M059J (cell line): ENCODE measurements at places on chromosomes 5 and 9.
A peak's percentile ranks its signal among the peaks of the same experiment; 100 is the strongest.

- DNase-seq = no peak
These were observed 351.9 kb downstream of the NFIB start for GRCh38 chr9:13962006-13962405.

GRCh38 chr5:68593211-68593671, 377.7 kb downstream of the PIK3R1 start:
- DNase-seq = peak; percentile 9

- peak; percentile 47 for DNase-seq
These were observed 677.3 kb upstream of the RGMB start for GRCh38 chr5:98096155-98096554.

DNA sequence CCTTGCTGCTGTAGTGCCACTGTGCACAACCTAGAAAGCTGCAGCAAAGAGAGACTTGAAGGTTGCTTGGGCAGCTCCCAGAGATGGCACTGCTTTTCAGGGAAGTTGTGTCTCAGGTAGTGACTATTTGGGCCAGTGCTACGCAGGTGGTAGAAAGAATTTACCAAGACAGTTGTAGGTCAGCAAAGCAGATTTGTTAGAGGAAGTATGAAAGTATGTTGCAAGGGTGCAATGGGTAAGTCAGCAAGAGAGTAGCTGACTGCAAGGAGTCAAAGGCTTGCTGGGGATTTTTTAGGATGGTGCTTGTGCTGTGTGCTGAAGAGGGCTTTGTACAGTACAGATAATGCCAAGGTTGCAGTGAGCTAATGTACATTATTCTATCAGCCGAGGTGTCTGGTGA, 33.5 kb upstream of the SPARC start:
- DNase-seq = no peak

- DNase-seq = peak; percentile 86
These were observed 683 bp upstream of the ZFAND5 start for GRCh38 chr9:72365525-72366256.

- DNase-seq = no peak
These were observed 663.2 kb downstream of the TLR4 start for GRCh38 chr9:118367383-118367782.

- no peak for DNase-seq
These were observed 5.1 kb upstream of the SPIN1 start for GRCh38 chr9:88383176-88383575.

- peak; percentile 77 for DNase-seq
These were observed 5.2 kb downstream of the DENND1A start for GRCh38 chr9:123924727-123925126.

- DNase-seq = peak; percentile 71
These were observed 170.1 kb upstream of the PITX1 start for GRCh38 chr5:135204151-135204600.

GRCh38 chr5:69493396-69494133, 975 bp downstream of the OCLN start:
- DNase-seq = peak; percentile 57

GRCh38 chr5:91118354-91118753, 264.8 kb downstream of the ARRDC3 start:
- DNase-seq = no peak

DNA sequence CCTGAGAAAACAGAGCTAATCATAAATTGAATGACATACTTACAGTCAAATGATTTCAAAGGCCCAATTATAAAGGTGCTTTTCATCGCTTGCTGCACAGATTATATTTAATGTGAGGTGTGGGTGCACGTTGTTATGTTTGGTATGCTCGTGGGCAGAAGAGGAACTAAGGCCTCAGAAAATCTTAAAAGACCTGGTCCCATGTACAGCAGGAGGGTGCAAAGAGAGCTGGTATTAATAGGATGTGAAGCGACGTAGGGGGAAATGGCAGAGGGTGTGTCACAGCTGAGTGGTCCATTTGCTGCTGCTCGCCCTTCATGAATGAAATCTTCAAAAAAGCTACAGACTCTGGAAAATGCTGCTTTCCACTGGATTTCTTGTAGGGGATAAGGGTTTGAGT, 40.5 kb upstream of the IFNK start:
- no peak for DNase-seq

GRCh38 chr5:172850454-172850797, 16.4 kb downstream of the ERGIC1 start:
- no peak for DNase-seq

- DNase-seq = no peak
These were observed 14.5 kb upstream of the CAMSAP1 start for GRCh38 chr9:135921749-135922310.

GRCh38 chr5:179880848-179881590, 22.4 kb upstream of the MRNIP start:
- no peak for DNase-seq

DNA sequence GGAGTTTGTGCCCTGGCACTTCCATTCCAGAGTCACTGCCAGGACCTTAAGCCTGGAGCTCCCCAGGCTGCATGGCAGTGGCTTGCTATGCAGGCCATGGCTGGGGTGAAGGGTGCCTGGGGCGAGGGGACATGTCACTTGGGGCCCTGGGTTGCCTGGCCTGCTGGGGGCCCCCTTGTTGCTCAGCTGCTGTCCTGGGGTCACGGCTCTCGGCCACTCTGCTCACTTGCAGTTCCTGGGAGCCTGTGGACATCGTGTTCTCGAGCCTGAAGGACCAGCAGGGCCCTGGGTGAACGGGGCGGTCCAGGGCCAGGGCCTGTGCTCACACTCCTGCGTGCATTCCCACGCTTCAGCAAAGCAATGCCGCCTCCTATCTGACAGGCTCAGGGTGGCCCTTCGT, 14.5 kb upstream of the SLC2A6 start:
- no peak for DNase-seq

GRCh38 chr9:97072285-97072776, 33.4 kb upstream of the CTSV start:
- no peak for DNase-seq

DNA sequence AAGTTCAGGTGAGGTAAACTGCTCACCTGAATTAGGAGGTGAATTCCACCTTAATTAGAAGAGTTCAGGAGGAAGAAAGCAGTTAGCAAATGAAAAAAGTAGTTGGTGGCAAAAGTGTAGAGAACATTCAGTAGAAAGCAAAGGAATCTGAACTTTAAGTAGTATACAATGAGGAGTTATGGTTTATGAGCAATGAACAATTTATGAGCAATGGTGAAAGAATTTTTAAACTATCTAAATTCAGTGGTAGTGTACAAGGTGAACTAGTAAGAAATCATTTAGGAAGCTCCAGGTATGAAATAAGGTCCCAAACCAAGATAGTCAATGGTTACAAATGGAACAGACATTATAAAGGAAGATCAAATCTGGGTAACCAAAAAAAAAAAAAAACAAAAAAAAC, 3.1 kb downstream of the CETN3 start:
- peak; percentile 13 for DNase-seq

DNA sequence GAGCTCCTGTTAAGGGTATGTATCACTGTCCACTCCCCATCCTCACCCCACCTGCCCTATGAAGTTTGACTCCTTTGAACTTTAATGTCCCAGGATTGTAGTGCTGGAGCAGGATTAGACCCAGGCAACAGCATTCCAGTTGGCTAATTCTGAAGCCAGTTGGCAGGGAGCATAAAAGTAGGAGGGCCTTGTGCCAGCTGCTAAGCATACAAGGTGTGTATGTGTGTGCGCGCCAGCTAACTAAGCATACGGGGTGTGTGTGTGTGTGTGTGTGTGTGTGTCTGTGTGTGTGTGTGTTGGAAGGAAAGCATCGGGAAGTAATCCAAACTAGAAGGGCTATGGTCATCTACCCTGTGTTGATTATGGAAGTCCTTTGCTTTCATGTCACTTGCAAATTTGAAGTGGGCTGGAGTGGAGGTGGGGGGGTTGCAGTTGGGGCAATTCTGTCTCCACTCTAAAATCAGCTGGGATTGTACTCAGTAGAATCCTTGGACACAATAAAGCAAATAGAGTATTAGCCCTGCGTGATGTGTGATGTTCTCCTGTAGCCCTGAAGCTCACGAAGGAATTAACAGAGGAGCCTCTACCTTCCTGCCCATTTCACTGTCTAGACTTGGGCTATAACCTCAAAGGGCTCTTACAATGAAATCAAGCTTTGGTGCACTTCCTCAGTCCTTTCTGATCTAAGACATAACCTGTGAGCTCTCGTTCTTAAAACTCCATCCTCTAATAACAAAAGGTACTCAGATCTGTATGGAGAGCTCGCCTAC, 26.9 kb downstream of the HMGCR start:
- no peak for DNase-seq

DNA sequence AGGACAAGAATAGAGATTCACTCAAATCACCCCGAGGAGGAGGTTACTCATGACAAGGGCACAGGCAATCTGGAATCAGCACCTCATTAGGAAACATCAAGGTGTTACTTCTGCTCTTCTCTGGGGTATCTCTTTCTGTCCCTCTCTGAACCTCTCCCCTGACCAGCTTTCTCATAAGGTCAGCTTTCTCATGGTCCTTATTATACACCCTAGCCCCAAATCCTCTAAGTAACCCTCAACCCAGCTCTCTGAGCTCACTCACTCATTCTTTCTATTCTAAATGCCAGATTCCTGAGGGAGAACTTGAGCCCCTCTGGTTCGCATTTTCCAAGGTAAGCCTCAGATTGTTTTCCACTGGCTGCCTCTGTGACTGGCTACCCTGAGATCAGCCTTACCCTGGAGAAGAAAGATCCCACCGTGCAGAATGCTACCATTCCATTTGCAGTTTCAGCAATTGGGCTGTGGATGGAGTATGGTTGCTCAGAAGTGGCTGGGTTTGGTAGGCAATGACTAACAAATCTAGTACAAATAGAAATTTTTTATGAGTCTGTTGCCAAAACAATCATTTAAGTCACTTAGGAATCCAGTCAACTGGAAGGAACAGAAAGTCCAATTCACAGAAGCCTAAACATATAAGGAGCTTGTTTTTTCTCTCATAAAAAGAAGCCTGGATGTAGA, 9.0 kb upstream of the TIMD4 start:
- no peak for DNase-seq

GRCh38 chr9:14300588-14300987, 13.4 kb downstream of the NFIB start:
- no peak for DNase-seq

DNA sequence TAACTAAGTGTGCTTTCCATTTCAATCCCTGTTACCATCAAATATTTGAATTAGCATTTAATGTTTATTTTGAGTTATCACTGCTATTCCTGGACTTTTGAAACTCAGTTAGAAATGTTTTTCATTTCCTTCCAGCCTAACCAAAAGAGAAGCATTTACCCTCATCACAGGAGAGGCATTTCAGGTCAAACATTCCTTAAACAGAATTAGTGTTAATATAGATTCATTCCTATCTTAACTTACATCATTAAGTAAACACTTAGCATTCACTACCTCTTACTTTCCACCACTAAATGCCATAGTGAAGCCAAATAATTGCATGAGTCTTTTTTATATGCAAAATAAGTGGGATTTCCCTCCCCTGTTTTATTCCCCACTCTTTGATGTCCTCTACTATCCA, 136.6 kb upstream of the OR13F1 start:
- no peak for DNase-seq

- DNase-seq = peak; percentile 39
These were observed 44.9 kb downstream of the SHB start for GRCh38 chr9:38024036-38024681.

- DNase-seq = peak; percentile 53
These were observed 40.3 kb downstream of the SLC24A2 start for GRCh38 chr9:19748278-19749126.

DNA sequence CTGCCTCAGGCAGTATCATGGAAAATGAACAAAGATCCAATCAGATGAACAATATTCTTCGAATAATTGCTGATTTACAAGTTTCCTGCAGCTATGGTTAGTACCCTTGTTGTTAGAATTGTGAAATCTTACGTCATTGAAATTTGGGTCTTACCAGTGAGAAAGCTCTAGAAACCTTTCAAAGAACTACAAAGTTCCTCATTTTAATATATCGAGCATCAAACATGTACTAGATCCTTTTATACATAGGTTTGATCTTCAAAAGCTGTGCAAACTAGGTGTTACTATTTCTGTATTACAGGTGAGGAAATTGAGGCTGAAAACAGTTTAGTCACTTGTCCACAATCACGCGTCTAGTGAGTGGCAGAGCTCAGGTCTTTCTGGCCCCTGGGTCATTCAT, 43.7 kb upstream of the ANGPTL2 start:
- DNase-seq = no peak

DNA sequence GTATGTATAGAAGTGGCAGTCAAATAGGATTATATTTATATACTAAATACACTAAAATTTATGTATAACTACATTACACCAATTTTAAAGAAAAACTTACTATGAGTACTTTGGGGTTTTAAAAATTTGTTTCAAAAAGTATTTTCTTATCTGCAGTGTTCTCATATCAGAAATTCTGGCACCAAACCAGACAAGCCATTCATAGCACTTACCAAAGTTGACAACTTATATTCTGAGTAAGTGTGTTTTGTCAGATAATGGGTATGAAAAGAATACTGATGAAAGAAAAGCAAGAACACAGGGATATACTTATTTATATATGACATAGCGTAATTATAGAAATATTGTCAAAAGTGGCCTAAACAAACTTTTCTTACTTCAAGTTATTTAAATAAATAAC, 67.5 kb downstream of the SPEF2 start:
- DNase-seq = no peak

GRCh38 chr9:137254624-137255447, at the start of gene NELFB:
Gene NELFB, plus strand, starts transcription at chr9:137255327.
- peak; percentile 83 for DNase-seq

GRCh38 chr9:128550226-128550625, 2.2 kb upstream of the SPTAN1 start:
- no peak for DNase-seq

DNA sequence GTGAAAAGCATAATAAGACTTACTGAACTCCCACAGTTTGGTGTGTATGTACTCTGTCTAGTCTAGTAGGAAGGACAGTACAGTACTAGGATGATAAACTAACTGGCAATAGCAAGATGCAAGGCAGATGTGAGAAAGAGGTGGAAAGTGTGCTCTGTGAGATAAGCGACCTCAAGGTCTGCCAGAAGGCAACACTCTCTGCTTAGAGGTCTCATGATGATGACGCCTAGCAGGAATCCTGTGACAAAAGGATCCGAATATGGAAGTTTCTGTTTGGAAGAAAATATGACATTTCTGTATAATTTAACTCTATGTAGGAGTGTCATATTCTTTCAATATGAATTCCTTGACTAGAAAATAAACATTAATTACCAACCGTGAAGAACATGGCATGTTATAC, 112.2 kb downstream of the PLPPR1 start:
- DNase-seq = no peak

DNA sequence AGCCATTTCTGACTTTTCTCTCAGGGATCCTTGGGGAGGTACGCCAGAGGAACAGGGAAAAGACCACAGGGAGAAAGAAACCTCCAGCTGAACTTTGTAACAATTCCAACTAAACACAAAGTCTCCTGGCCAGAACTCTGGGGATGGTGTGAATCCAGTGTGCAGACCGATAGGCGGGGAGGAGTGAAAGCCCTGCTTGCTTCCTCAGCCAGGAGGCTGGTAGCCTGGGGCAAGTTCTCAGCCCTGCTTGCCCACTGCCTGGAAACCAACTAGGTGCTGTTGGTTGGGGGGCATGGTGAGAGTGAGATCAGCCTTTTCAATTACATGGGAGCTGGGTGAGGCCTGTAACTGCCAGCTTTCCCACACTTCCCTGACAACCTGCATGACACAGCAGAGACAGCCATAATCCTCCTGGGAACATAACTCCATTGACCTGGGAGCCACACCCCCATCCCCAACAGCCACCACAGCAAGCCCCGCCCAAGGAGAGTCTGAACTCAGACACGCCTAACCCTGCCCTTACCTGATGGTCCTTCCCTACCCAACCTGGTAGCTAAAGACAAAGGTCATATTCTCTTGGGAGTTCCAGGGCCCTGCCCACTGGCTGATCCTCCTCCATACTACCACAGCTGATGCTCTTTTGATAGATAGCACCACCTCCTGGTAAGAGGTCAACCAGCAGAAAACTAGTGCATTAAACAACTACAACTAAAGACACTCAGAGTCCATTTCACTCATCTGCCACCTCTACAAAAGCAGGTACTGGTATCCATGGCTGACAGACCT, 100.1 kb upstream of the TNFAIP8 start:
- peak; percentile 25 for DNase-seq
